ENCODE measurements at places on chromosomes 13 and 19.

DNA sequence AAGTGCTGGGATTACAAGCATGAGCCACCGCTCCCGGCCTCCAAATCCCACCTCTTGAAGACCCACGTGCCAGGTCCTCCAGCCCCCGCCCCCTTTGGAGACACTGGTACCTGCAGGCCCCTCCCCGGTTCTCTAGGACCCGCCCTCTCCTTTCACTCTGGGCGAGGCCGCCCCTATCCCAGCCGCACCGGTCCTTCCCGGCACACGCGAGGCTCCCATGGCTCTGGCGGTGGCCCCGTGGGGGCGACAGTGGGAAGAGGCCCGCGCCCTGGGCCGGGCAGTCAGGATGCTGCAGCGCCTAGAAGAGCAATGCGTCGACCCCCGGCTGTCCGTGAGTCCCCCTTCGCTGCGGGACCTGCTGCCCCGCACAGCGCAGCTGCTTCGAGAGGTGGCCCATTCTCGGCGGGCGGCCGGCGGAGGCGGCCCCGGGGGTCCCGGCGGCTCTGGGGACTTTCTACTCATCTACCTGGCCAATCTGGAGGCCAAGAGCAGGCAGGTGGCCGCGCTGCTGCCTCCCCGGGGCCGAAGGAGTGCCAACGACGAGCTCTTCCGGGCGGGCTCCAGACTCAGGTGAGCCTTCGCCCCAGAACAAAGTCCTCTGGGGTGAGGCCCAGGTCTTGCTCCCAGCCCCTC lies at the start of gene CBLC:
Gene CBLC (plus strand): TSS at position 176 of the 633 bp plus-strand sequence. CDS start 42 bp downstream, at position 218.
- no peak for DNase-seq

DNA sequence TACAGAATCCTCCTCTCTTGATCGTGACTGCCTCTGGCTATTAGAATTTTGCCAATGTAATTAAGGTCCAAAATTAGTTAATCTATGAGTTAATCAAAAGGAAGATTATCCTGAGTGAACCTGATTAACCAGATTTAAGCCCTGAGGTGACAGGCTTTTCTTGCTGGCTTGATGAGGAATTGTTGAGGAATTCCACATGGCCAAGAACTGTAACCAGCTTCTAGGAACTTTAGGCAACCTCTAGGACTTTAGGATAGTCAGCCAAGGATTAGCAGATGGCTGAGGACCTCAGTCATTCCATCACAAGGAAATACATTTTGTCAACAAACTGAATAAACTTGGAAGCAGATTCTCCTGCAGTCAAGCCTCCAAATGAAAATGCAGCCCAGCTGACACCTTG lies 84.8 kb downstream of the STOML3 start:
- no peak for DNase-seq

GRCh38 chr19:20278342-20278741 lies 111.3 kb downstream of the ZNF486 start:
- peak; percentile 15 for DNase-seq

GRCh38 chr19:45468159-45468651 lies 409 bp downstream of the FOSB start:
- DNase-seq = no peak

DNA sequence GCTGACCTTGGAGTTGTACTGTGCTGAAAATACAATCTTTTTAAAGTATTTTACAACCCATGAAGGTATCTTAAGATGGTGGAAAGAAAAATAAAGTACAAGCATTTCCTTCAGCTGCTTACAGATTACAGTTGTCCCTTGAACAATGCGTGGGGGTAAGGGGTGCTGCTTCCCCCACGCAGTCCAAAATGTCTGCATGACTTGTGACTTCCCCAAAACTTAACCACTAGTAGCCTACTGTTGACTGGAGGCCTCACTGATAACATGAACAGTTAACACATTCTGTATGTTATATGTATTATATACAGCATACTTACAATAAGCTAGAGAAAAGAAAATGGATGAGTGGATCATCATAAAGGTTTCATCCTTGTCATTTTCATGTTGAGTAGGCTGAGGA lies 45.3 kb upstream of the ZNF599 start:
- no peak for DNase-seq

- no peak for DNase-seq
Measured at GRCh38 chr13:103153466-103153865, 87.2 kb upstream of the SLC10A2 start.

- DNase-seq = no peak
Measured at GRCh38 chr13:28392896-28393505, 101.9 kb downstream of the FLT1 start.

GRCh38 chr13:111482806-111483620 lies 162.6 kb downstream of the TEX29 start:
- DNase-seq = no peak

- DNase-seq = peak; percentile 72
Measured at GRCh38 chr19:38949580-38950367, 19.0 kb downstream of the MRPS12 start.

- DNase-seq = no peak
Measured at GRCh38 chr13:37142877-37143276, 37.4 kb upstream of the CSNK1A1L start.

GRCh38 chr19:51480590-51480989 lies 2.3 kb downstream of the CEACAM18 start:
- DNase-seq = peak; percentile 33

DNA sequence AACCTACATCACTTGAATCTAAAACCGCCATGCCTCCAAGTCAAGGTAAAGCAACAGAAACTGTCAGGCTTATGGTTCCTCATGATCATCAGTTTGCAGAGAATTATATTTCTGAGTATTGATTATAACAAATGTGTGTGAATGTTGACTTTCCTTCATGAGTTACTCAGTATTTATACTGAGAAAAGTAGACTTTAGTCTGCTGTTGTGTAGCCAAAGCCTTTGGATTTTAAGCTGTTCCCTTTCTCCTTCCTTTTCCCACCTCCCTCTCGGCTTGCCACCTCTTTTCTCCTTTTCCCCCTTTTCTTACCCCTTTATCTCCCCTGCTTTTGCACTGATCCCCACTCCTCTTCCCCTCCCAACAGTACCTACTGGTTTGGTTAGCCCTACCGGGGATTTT lies 20.7 kb upstream of the GPR18 start:
- no peak for DNase-seq

- DNase-seq = no peak
Measured at GRCh38 chr13:99865420-99865930, 106.1 kb downstream of the ZIC5 start.

DNA sequence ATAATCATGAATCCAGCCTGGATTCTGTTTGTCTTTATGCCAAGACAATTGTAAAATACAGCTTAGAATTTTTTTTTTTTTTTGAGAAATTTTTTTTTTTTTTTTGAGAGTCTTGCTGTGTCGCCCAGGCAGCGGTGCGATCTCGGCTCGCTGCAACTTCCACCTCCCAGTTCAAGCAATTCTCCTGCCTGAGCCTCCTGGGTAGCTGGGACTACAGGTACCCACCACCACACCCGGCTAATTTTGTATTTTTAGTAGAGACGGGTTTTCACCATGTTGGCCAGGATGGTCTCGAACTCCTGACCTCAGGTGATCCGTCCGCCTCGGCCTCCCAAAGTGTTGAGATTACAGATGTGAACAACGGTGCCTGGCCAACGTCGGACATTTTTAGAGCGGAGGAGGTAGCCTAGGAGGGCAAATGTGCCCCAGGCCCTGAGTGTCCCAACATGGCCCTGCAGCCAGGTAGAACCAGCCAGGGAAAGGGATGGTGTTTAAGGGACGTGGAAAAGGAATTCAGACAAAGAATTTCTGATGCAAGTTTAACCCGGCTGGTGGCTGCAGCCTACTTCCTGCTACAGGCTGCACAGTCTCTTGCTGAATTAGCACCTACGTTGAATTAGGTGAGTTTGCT lies 89.8 kb downstream of the GNG7 start:
- no peak for DNase-seq

DNA sequence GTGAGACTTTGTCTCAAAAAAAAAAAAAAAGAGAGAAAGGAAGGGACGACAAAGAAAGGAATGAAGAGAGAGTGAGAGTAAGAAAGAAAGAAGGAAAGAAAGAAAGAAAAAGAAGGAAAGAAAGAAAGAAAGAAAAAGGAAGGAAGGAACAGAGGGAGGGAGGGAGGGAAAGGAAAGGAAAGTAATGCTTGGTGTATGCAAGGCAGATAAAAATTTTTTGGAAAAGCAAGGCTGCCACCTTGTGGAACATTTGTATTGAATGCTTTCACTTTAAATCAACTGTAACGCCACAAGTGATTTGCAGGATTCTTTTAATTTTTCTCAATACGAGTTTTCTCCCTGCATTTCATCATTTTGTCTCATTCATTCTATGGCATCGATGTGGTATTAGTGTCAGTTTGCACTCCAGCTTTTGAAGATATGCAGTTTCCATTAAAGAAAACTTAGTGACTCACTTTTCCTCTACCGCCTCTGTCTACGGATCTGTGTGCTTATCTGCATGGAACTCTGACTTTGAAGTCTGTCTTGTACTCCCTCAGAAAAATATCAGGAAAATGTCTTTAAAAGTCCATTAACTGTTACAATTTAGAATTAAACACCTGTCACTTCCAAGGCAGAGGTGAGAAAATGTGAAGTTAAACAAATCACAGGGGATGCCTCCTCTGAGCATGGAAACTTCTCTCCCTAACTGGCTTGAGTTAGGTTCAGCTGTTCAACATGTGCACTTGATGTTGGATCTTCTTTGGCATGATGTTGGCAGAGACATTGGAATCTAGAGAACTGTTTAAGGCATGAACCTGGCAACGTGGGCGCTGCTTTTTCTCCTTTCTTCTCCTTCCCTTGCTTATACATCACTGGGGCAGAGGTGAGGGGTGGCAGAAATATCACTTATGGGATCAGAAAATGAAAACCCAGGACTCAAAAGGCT lies 20.0 kb upstream of the ZDHHC20 start:
- DNase-seq = peak; percentile 71

DNA sequence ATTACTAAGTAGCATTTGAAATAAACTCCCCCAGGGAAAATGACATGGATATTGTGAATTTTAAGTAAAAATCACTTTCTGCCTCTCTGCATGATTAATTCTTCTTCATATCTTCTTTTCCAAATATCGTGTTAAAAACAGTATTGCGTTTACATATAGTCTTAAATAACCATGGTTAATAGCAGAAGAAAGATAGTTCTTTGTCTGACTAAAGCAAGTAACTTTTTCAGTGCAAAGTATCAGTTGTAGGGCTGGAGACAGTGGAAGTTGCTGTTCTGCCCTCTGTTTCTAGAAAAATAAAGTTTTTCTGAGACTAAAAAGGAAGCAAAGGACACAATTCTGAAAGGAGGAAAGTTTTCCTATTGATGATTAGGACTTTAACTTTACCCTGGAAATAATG lies 330.2 kb downstream of the NDFIP2 start:
- no peak for DNase-seq

DNA sequence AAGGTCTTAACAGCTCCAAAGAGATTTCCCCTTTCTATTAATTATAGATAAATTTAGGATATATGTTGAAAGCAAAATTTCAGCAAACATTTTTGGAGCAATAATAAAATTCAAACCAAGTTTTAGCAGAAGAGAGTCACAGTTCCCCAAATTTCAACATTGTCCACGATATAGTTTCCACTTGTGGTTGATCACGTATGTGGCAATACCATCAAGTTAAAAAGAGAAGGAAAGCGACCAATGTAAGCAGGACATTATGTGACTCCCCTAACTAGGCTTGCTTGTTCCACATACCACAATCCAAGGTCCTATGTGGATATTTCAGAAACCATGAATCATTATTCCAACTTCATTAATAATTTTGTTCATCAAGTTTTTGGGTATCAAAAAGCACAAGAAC lies 52.8 kb downstream of the ELF1 start:
- DNase-seq = no peak

- DNase-seq = no peak
Measured at GRCh38 chr13:51638216-51638871, 54.1 kb downstream of the WDFY2 start.

DNA sequence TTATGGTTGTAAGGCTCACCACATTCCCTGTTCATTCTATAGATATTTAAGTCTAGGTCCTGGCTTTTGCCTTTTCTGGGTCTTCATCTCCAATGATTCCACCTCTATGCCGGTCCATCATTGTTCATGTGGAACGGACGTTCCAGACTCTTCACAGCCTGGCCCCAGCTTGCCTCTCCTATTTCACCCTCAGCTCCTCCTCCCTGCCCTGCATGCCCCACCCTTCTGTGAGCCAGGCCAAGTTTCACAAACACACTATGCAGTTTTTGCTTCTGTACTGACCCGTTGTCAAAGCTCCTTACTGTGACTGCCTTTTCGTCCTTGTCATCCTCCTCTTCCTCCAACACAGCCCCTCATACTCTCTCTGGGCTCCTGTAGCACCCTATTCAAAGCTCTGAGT lies 31.3 kb downstream of the TEX26 start:
- DNase-seq = no peak

GRCh38 chr19:40256512-40256911 lies 28.6 kb downstream of the AKT2 start:
- no peak for DNase-seq

GRCh38 chr19:1528596-1529429 lies 4.9 kb downstream of the PLK5 start:
- no peak for DNase-seq

DNA sequence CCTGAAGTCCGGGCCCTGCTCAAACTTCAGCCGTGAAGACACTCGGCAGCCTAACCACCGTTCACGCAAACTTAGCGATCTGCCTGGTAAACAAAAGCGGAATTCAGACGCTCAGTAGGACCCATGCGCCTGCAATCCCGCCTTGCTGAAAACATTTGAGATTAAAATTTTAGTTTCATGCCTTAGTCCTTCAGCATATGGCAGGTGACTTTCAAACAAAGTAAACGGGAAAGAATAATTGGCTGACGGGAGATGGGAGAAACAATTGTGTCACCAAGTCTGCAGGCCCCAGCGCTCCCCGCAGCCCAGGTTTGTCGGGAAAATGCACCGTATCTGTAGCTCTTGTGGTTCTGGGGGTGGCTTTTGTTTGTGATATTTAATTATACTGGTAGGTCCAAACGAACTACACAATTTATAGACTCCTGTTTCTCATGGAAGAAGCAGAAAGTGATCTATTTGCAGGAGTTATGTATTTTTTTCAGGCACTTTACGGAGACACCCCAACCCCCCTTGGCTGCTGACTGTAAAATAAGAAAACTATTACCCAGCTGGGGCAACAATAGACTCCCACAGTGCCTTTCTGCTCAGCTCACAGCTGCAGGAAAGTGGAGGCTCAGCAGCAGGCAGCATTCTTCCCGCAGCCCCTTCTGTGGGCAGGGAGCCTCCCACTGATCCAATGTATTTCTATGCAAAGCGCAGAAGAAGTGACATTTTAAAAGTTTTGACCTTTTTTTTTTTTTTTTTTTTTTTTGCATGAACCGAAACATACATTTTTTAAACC lies 94.8 kb downstream of the SOX1 start:
- no peak for DNase-seq

DNA sequence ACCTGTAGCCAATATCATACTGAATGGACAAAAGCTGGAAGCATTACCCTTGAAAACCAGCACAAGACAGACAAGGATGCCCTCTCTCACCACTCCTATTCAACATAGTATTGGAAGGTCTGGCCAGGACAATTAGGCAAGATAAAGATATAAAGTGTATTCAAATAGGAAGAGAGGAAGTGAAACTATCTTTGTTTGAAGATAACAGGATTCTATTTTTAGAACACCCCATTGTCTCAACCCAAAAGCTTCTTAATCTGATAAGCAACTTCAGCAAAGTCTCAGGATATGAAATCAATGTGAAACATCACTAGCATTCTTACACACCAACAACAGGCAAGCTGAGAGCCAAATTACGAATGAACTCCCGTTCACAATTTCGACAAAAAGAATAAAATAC lies 17.8 kb upstream of the CCNA1 start:
- DNase-seq = no peak

All from right renal pelvis (tissue), 4 donors.